ENCODE measurements at places on chromosomes 7 and 10. TPM values are rescaled to one million over a fixed set of nuclear protein-coding genes. Genes with fewer than 3 reads are reported as not detected.

- DNase-seq = no peak
Observed at GRCh38 chr7:133230591-133231194, 22.2 kb upstream of the EXOC4 start.

Gene DIP2C
- total RNA-seq = 28.9 TPM

Gene TRPV5
- total RNA-seq = 0.06 TPM

DNA sequence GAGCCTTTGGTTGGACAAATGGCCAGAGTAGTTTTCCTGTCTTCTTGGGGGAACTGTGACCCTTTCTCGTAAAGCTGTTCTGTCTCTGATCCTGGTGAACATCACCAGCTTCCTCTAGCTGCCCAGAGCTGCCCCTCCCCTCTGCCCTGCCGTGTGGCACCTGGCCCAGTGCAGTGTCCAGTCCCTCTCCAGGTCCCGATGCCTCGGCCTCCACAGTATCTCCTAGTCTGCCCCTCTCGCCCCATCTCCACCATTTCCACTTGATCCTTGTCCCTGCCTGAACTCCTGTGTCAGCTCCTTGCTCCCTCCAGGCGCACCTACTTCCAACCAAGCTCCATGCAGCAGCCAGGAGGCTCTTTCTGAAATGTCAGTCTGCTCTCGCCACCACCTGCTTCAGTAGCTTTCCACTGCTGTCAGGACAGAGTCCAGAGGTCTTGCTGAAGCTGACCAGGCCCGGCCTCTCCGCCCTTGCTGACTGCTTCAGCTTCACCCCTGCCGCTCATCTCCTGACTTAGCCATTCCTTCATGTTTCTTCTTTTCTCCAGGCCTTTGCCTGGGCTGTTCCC, 133.6 kb downstream of the GRK5 start:
- DNase-seq = peak; percentile 42

DNA sequence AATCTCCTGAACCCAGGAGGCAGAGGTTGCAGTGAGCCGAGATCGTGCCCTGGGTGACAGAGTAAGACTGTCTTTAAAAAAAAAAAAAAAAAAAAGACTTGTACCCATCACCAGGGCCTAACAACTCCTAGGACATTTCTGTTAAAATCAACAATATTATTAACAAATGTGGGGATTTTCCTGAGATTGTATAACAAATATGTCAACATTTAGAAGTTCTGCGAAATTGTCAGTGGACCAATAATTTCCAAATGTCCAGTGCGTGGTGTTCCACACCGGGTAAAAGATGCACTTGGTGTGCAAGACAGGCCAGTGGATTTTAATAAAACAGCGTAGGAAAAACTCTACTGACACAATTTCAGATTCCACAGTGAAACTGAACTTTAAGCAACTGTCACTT, 71.1 kb downstream of the TNS3 start:
- DNase-seq = no peak

DNA sequence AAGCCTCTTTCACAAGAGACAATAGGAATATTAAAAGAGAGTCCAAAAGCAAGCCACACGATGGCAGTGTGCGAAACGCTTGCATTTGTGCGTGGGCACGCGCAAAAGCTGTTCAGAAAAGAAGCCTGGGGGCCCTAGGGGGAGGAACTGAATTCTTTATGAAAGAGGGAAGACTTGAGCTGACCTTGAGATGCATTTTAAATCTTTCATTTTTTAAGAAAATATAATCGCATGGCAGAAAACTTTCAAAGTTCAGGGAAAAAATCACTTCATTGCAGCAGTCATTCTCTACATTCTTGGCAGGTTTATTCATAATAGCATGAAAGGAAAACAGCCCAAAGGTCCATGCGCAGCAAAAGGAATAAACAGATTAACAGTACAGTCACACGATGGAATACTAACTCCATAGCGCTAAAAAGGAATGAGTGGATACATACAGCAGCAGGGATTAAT, 206.5 kb upstream of the PRKCQ start:
- DNase-seq = no peak

Gene LHPP
- 7.5 TPM for total RNA-seq

- no peak for DNase-seq
Observed at GRCh38 chr7:30412782-30413504, 65.6 kb downstream of the NOD1 start.
